Effector CD8-positive, alpha-beta T cell (primary cell): ENCODE measurements at places on chromosomes 11 and 22.
A peak's percentile ranks its signal among the peaks of the same experiment; 100 is the strongest.

DNA sequence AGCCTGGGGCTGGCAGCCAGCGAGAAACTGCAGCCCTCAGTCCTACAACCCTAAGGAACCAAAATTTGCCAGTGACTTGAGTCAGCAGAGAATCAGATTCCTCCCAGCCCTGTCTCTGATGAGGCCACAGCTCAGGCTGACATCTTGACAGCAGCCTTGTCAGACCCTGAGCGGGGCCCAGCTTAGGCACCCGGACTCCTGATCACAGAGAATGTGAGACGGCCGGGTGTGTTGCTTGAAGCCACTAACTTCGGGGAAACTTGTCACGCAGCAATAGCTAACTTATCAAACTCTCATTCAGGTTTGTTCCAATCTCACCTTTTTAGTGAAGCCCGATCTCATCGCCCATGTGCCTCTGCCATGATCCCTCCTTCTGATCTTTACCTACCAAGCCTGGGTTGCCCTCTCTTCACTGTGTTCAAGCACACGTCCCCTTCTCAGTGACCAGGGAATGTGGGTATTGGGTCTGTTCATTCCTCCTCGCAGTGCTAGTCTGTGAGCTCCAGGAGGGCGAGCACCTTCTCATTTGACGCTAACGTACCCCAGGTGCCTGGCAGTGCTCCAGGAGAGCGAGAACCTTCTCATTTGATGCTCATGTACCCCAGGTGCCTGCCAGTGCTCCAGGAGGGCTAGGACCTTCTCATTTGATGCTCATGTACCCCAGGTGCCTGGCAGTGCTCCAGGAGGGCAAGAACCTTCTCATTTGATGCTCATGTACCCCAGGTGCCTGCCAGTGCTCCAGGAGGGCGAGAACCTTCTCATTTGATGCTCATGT lies 280.7 kb downstream of the BRD1 start:
- DNase-seq: no peak

GRCh38 chr11:128564642-128565245 lies 22.6 kb downstream of the ETS1 start:
- no peak for DNase-seq

DNA sequence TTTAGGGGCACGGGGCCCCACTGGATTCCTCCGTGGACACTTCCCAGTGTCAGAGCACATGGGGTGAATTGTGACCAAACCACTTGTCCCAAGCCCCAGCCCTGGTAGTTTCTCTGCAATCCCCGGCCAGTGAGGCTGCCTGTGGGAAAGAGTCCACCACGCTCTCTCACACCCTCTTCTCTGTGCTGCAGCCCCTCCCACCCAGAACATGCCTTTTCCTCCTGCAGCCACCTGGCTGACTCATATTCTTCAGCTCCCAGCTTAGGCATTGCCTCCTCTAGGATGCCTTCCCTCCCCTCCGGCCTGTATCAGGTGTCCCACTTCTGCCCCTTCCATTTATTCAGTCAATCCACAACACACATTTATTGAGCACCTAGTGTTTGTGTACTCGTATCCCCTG lies 5.4 kb upstream of the RPS6KB2 start:
- no peak for DNase-seq

GRCh38 chr11:11841116-11841722 lies 553 bp upstream of the USP47 start:
- DNase-seq: peak; percentile 26

DNA sequence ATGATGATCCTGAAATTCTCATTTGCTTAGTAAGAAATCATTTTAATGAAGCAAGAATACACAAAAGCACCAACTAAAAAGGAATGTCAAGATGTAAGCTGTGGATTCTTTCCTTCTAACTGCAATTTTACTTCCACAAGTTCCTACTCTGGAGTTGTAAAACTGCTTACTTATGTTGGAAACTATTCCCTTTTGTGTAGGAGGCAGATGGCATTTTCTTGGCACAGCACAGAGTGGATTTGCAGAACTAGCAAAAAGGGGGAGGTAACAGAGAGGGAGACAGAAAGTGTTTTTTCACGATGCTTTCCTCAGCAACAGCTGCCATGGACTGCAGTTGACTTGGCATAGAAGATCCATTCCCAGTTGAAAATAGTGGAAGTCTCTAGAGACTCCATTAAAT lies 1112.0 kb upstream of the RAG2 start:
- no peak for DNase-seq
